Activated CD8-positive, alpha-beta memory T cell treated with anti-CD3 and anti-CD28 coated beads for 4 hours (primary cell): ENCODE measurements at places on chromosomes 1 and 21.

- no peak for DNase-seq
Measured at GRCh38 chr1:51776408-51776807, 102.1 kb downstream of the NRDC start.

- DNase-seq, result no peak
Measured at GRCh38 chr1:51044199-51044598, 57.8 kb upstream of the C1orf185 start.

DNA sequence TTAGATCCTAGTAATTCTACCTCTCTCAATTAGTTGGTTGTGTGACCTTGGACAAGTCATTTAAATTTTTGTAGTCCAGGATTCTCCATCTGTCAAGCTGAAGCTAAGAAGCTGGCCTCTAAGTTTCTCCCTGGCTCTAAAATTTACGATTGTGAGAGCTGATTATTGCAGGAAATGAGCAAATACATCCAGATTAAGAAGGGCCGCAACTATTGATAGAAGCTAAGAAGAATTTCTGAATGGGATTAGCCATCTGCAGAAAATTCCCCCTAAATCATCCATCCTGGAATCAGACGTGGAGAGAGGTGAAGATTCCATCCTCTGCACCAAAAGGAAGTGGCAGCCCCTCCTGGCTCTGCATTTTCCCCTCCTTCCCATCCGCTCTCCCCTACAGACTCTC is 55.0 kb downstream of the HIVEP3 start:
- DNase-seq, result no peak

DNA sequence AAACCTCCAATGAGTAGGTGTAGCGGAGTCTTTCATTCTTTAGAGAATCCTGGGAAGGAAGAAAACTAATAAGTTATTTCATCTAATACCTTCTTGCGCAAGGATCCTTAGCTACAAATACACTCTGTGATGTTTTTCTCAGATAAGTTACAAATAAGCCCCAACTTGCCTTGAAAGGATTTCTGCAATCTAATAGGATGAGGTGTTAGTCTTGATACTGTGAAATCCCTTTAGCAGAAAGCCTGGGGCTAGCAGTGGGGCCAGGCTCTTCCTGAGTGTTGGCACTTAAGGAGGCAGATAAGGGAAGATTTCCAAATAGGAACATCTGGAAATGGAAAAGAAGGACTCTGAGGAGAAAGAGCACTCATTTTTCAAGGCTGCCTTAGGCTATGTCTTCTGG is 168.0 kb upstream of the DAB1 start:
- no peak for DNase-seq

GRCh38 chr1:220796530-220796929 is 9.8 kb downstream of the MTARC1 start:
- no peak for DNase-seq

GRCh38 chr1:178946416-178946815 is 75.5 kb upstream of the ANGPTL1 start:
- no peak for DNase-seq

DNA sequence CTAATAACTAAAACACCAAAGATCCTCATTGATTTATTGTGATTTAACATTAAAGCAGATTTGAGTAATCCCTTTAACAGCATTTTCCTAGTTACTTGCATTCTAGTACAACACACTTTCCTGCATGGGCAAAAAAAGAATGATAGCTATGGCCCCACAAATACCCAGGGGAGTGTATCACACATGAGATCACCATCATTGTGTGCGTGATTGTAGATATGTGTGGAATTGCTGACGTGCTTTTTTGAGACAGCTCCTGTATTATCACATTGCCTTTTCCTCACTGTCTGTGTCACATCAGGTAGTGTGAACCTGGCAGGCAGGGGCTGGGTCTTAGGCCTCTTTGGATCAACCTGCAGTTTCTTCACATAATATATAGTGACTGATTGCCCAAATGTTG is 48.5 kb upstream of the SAMD13 start:
- DNase-seq, result no peak

GRCh38 chr1:181139631-181140061 is 51.1 kb downstream of the IER5 start:
- DNase-seq, result no peak

- DNase-seq, result no peak
Measured at GRCh38 chr1:160859166-160859565, 3.5 kb downstream of the CD244 start.

- no peak for DNase-seq
Measured at GRCh38 chr1:85605484-85606413, 25.2 kb downstream of the CCN1 start.

- no peak for DNase-seq
Measured at GRCh38 chr21:32800056-32800455, 28.5 kb upstream of the PAXBP1 start.

GRCh38 chr1:207822124-207822601 is 70.3 kb downstream of the CD46 start:
- no peak for DNase-seq

- no peak for DNase-seq
Measured at GRCh38 chr1:213227458-213227857, 176.4 kb downstream of the RPS6KC1 start.

GRCh38 chr1:206003854-206004800 is 932 bp upstream of the RAB7B start:
- no peak for DNase-seq

- DNase-seq, result no peak
Measured at GRCh38 chr1:76961181-76961819, 94.0 kb downstream of the ST6GALNAC5 start.

DNA sequence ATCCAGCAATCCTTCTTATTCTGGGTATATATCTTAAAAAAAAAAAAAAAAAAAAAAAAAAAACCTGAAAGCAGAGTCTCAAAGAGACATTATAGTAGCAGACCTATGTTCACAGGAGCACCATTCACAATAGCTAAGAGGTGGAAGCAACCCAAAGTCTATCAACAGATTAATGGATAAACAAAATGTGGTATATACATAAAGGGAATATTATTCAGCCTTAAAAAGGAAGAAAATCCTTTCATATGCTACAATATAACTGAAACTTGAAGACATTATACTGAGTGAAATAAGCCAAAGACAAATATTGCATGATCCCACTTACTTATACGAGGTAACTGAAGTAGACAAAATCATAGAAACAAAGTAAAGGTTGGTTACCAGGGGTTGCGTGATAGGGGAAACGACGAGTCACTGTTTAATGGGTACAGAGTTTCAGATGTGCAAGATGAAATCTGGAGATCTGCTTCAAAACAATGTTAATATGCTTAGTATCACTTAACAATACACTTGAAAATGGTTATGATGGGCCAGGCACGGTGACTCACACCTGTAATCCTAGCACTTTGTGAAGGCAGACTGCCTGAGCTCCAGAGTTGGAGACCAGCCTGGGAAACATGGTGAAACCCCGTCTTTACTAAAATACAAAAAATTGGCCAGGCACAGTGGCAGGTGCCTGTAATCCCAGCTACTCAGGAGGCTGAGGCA is 29.5 kb downstream of the PIK3R3 start:
- DNase-seq, result no peak

DNA sequence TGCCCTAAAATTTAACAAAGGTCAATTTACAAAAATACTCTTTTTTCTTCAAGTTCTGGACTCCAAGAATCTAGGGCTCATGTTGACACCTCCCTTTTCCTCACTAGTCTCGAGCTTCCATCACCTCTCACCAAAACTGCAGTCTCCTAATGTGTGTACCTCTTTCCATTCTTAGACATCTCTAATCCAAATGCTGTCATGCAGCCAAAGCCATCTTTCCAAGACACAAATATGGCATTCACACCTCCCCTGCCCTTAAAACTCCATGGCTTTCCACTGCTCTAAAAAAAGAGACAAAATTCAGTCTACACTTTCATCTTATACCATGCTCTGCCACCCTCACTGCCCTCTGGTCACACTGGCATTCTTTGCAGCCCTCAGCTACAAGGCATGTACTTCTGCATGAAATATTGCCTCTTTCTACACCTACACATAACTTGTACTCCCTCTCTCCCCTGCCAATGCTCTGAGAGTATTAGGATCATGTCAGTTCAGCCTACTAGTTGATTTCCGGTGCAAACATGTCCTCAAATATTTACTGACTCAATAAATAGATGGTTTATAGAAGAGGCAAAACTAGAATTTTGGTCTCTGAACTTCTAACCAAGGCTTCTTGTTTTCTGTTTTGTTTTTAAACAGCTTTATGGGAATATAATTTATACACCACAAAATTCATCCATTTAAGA is 26.9 kb downstream of the ADSS2 start:
- DNase-seq, result no peak
